ENCODE measurements at places on chromosomes 11 and 22. TPM values are rescaled to one million over a fixed set of nuclear protein-coding genes. Genes with fewer than 3 reads are reported as not detected.
A peak's percentile ranks its signal among the peaks of the same experiment; 100 is the strongest.

GRCh38 chr11:44943118-44943517 lies 7.6 kb downstream of the TP53I11 start:
- no peaks in the 10 kb centered on the region for H3K4me1 ChIP-seq
- H3K36me3 ChIP-seq: no peaks in the 10 kb centered on the region
- H3K4me3 ChIP-seq: no peak overlapping the region
- H3K27me3 ChIP-seq: peaks cover 44% of the 10 kb centered on the region

The ELF5 gene
- total RNA-seq: 2.9 TPM

The VSIG10L2 gene
- total RNA-seq: not detected

- no peaks in the 10 kb centered on the region for H3K4me1 ChIP-seq
- no peak overlapping the region for H3K27ac ChIP-seq
- H3K27me3 ChIP-seq: peaks cover 14% of the 10 kb centered on the region
- no peak overlapping the region for H3K4me3 ChIP-seq
- peak; percentile 28 for DNase-seq
Measured at GRCh38 chr11:19276859-19277808, 36.4 kb upstream of the E2F8 start.

DNA sequence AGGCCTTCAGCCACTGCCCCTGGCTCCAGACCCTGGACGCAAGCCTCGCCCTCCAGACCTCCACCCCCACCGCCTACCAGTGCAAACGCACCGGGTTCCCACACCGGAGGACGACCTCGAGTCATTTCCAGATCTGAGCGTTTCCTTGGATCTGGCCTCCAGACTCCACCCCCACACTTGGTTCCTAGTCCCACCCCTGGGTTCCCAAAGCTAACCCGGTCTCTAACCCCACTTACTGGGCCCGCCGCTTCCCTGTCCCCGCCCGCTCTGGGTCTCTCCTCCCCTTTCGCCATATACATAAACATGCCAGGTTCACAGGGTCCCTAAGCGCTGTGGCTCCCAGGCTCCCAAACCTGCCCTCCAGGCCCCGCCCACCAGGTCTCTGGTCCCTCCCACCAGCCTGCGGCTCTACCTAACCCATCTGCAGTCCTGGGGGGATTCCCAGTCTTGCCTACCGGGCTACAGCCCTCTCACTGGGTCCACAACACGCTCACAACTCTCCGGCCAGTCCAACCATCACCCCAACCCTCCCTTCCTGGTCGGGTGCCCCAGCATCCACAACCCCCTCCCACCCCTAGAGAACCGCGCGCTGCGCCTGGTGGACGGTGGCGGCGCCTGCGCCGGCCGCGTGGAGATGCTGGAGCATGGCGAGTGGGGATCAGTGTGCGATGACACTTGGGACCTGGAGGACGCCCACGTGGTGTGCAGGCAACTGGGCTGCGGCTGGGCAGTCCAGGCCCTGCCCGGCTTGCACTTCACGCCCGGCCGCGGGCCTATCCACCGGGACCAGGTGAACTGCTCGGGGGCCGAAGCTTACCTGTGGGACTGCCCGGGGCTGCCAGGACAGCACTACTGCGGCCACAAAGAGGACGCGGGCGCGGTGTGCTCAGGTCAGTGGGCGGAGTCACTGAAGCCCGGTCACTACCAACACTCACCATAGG lies 36.7 kb downstream of the CD6 start:
- no peak for DNase-seq
- peaks cover 85% of the 10 kb centered on the region for H3K27me3 ChIP-seq
- no peak overlapping the region for H3K4me3 ChIP-seq
- H3K36me3 ChIP-seq: no peaks in the 10 kb centered on the region

The OR4D5 gene
- not detected for total RNA-seq

Data from HepG2 (cell line).